T-helper 22 cell (primary cell): ENCODE measurements at places on chromosomes 6 and 20.
A peak's percentile ranks its signal among the peaks of the same experiment; 100 is the strongest.

DNA sequence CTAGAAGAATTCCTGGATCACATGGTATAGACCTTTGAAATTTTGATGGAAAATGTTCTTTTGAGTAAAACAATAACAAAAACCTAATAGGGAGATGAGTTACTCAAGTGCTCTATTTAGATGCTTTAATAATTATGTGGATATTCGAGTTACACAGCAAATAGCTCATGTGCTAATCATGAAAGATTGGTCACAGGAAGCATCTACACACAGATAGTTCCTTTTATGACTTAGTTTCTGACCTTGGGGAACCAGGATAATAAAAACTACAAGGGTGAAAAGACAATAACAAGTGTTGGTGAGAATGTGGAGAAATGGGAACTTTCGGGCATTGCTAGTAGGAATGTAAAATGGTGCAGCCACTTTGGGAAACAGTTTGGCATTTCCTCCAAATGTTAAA, 19.7 kb downstream of the UBE2V1 start:
- no peak for DNase-seq

- DNase-seq: peak; percentile 63
Observed at GRCh38 chr6:131199568-131200272, 64.5 kb downstream of the AKAP7 start.

DNA sequence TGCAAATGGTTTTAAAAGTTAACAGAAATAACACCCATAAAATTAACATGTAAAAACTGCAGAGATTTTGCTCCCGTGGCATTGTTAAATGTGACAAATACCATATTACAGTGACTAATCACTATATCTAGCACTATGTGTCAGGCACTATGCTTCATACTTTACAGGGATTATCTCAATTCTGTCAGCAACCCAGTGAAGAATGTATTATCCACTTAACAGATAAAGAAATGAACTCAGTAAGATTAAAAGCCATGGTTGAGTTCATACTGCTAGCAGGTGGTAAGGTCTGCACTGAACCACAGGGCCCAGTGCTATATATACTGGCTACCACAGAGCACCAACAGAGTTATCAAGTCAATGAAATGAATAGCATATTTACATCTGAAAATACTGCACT, 65.4 kb downstream of the RWDD2A start:
- no peak for DNase-seq

DNA sequence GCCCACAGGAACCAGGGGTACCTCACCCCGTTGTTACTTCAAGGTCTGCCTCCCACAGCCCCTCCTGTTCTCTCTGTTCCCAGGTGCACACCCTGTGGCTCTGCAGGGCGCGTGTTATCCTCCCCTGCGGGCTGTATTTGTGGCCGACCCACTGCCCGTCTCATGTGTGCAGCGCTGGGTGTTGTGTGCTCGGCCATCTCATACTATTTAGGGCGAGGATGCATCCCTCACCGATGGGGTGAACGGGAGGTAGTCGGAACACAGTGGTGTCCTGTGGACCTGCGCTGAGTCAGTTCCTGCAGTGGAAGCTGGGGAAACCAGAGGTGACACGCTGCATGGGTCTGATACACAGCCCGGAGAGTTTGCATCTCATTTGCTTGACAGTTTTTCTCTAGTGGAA, 94.5 kb upstream of the SULF2 start:
- DNase-seq: no peak

- DNase-seq: no peak
Observed at GRCh38 chr6:166736634-166737033, 109.6 kb upstream of the RPS6KA2 start.

- no peak for DNase-seq
Observed at GRCh38 chr6:7725412-7725811, 487 bp upstream of the BMP6 start.

DNA sequence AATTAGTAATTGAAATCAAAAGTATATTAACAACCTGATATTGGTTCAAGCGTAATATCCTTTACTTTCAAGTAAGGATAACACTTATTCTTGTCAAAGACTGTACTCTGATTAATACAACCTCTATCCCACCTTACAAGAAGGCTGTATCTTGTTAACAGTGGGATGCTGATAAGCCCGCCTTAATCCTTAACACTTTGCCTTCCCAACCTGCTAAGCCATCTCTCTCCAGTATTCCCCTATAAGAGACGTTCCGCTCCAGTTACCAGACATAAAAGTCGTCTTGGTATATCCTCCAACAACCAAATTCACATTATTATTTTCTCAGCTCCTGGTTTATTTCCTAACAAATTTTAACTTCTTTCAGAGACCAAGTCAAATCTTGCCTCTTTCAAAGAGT, 2.0 kb downstream of the BTBD9 start:
- DNase-seq: no peak

DNA sequence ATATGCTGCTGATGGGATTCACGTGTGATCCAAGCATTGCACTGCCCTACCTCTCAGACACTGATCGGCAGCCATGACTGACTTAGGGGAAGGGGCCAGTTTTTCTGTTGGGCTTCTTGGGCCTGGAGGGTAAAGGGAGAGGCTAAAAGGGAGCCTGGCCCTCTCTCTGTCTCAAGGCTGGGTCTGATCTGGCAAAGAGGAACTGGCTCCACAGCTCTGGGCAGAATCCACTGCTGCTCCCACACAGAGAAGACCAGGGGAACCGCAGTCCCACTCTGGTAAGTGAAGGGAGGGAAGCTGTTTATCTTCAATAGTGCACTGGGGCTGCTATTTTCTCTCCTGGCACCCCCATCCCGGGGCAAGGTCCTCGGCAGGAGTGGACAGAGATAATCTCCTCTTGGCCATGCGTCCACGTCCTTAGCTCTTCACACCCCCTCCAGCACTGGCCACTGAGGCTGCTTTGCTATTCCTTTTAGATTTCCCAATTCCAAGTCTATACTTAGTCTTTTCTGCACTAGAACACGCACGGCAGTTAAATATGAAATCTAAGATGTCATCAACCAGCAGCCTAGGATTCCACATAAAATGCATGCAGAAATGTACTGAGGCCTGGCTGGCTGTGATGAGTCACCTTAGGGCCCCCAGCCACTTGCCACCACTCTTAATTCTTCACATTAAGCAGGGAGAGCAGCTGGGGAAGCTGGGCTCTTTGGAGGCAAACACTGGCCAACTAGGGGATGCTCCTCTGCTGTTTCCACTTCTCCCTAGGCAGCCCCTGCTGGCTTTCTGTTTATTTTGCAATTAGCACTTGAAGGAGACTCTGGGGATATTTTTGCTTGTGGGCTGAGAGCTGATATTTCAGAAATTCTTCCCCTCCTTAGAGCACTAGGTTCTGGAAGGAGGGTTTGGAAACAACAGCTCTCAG, 87.8 kb upstream of the ARMC2 start:
- no peak for DNase-seq
